Dorsolateral prefrontal cortex (tissue), 122 donors: ENCODE measurements at places on chromosomes 1 and 21. TPM values are rescaled to one million over a fixed set of nuclear protein-coding genes. Genes with fewer than 3 reads are reported as not detected.
A peak's percentile ranks its signal among the peaks of the same experiment; 100 is the strongest.

Gene USP21
- 32.5 TPM for total RNA-seq

Gene PRAMEF26
- not detected for total RNA-seq

Gene CNTN2
- total RNA-seq: 299 TPM

Gene CD1E
- total RNA-seq: not detected

Gene AIRE
- 2.3 TPM for total RNA-seq

Gene HES4
- total RNA-seq: 27.9 TPM

Gene FTCD
- total RNA-seq: 17.9 TPM

Gene RNU1-4
- 6,648 TPM for total RNA-seq

DNA sequence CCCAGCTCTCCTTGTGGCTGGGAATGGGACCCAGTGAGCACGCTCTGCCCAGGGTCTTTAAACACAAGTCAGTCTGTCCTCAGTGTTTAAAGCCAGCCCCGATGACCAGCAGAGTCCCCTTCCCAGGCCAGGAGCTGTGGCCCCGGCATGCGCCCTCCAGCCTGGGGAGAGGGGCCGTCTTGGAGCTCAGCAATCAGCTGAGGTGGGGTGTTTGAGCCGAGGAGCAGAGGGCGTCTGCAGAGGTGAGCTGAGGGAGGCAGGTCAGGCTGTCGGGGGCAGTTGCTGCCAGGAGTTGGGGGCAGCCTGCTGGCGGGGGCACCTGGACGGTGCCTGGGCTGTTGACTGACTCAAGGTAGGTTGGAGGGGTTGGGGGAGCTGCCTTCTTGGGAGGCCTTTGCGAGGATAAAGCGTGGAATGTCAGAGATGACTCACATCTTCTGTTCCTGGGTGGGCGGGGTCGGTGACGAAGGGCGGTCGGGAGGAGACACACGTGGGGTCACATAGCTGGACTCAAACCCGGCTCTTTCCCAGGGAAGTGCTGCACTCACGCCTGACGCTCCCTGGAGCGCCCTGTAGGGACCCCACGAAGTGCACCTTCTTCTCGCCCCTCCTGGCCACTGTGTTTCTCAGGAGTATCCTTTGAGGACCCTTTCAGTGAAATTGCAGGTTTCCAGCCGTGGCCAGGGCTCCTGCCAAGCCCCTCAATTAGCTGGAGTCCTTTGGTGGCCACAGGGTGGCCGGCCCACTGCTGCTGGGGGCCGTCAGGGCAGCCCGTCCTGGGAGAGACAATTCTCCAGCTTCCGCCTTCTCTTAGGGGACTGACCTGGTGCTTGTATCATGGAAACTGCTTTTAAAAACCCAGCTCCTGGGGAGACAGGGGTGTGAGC lies 86.2 kb downstream of the SIK1 start:
- DNase-seq: no peak

DNA sequence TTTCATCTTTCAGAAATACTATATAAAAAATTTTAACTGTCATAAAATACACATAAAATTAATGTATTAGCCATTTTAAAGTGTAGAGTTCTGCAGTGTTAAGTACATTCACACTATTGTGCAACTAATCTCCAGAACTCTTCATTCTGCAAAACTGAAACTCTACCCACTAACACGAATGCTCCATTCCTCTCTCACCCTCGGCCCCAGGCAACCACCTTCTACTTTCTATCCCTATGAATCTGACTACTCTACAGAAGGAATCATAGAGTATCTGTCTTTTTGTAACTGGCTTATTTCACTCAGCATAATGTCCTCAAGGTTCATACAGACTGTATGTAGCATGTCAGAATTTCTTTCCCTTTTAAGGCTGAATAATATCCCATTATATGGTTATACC lies 43.4 kb downstream of the LTN1 start:
- DNase-seq: no peak

DNA sequence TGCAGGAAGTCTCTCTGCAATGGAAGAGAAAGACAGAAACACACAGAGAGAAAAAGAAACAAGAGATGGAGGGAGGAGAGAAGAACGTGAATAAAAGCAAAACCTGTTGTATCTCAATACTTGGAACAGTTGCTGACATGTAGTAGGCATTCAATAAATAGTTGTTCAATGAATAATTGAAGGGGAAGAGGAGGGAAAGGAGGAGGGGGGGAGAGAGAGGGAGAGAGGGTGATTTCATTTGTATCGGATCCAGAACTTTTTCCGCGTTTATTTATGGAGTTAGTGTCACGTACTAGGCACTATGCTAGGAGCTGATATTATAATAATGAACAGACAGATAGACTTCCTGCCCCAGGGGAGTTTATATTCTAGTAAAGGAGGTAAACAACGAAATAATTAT lies 144.1 kb downstream of the OMA1 start:
- DNase-seq: no peak

- no peak for DNase-seq
Observed at GRCh38 chr1:89279011-89279466, 6.4 kb upstream of the GBP5 start.

GRCh38 chr1:41504114-41505035 lies 19.9 kb upstream of the EDN2 start:
- no peak for DNase-seq

DNA sequence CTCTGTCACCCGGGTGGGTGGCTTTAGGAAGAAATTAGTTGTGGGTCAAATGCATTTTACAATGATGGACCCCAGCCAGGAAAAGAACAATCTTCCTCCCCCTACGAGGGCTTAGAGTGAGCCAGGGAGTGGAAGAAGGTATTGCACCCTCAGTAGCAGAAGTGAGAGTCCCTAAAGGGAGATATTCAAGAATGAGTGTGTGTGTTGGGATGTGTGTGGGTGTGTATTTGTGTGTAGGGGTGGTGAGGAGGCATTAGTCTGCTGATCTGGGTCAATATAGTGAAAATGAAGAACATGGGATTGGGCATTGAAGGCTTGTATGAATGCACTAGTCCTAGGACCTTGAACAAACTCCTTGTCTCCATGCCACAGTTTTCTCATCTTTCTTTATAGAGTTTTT lies 85.2 kb upstream of the RUNX1 start:
- no peak for DNase-seq

GRCh38 chr1:76381450-76382097 lies 307.0 kb downstream of the ST6GALNAC3 start:
- DNase-seq: no peak

- no peak for DNase-seq
Observed at GRCh38 chr1:61334718-61335589, 252.6 kb downstream of the NFIA start.

GRCh38 chr1:9653491-9654050 lies 2.0 kb downstream of the PIK3CD start:
- DNase-seq: no peak

- DNase-seq: no peak
Observed at GRCh38 chr1:115690972-115691371, 49.2 kb downstream of the VANGL1 start.

DNA sequence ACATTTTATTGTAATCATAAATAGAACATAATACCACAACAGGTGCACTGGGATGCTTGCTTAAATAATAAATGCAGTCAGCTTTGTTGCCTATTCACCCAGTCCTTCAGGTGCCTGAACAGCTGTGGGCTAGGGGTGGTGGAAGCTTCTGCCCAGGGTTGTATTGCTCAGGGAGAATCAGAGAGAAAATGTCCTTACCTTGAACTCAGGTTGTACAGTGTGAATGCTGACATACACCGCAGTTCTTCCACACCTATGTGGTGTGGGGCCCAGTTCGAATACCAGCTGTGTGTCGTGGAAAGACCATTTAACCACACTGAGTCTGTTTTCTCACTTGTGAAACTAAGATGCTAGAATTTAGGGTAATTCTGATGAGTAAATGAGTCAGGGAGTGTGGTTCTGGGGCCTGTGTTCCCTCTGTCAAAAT lies 115.7 kb upstream of the ATP1A1 start:
- DNase-seq: no peak

DNA sequence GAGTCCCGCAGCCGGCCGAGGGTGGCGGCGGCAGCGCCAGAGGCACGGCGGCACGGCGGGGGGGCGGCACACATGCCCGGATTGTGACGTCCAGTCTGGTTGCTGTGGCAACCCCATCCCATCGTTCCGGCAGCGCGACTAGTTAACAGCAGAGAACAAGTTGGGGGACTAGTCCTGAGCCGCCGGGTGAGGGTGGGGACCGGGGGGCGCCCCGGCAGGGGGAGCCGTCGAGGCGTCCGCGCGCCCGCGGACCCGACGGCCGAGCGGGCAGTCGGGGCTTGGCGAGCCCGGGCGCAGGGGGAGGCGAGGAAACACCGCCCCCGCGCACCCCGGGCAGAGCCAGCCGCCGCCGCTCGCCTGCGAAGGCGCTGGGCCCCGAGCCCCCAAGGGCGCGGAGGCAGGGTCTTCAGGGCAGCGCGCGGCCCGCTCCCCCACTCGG lies at the start of gene CHD5:
TSS of gene CHD5 (minus strand) at position 54 of the 439 bp plus-strand sequence. CDS start 298 bp downstream, outside the sequence.
- no peak for DNase-seq

DNA sequence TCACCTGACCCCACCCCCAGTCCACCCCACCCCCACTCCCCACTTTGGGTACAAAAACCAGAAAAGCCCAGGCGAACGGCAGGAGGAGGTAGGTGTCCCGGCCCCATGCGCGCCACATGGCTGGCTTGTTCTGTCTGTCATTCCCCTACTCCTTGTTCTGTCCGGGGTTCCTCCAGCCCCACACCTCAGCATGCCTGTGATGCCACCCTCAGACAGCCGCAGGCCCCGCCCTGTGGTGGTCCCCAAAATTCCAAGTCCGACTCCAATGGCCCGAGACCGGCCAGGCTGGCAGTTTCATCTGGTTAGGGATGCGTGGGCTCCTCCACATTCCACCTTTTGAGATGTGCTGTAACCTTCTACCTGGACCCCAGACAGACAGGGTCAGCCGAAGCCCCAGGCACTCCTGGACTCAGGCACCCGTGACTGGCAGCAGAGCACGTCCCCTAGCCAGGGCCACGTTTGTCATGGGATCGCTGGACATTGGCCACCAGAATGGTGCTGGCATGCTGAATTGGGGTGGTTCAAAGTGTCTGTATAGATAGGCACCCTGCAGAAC lies 94.4 kb downstream of the WDR4 start:
- DNase-seq: no peak

GRCh38 chr1:225897595-225898514 lies 8.9 kb upstream of the LEFTY1 start:
- no peak for DNase-seq

DNA sequence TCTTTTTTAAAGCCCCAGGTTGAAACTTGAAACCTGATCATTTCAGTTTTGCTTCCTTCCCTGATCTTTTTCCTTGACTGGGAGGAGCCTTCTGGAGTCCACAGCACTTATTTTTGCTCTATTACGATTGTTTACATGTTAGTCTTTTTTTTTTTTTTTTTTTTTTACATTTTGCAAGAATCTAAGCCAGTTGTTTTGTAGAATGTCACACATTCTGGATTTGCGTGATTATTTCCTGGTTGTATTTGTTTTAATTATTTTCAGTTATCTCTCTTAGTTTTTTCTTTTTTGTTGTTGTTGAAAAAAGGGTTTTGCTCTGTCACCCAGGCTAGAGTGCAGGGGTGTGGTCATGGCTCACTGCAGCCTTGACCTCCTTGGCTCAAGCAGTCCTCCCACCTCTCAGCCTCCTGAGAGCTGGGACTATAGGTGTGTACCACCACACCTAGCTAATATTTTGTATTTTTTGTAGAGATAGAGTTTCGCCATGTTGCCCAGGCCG lies 32.8 kb downstream of the OSBPL9 start:
- DNase-seq: no peak

GRCh38 chr1:30242168-30242567 lies 481.2 kb downstream of the MATN1 start:
- DNase-seq: no peak

GRCh38 chr1:180033390-180033789 lies 78.8 kb downstream of the CEP350 start:
- DNase-seq: no peak

DNA sequence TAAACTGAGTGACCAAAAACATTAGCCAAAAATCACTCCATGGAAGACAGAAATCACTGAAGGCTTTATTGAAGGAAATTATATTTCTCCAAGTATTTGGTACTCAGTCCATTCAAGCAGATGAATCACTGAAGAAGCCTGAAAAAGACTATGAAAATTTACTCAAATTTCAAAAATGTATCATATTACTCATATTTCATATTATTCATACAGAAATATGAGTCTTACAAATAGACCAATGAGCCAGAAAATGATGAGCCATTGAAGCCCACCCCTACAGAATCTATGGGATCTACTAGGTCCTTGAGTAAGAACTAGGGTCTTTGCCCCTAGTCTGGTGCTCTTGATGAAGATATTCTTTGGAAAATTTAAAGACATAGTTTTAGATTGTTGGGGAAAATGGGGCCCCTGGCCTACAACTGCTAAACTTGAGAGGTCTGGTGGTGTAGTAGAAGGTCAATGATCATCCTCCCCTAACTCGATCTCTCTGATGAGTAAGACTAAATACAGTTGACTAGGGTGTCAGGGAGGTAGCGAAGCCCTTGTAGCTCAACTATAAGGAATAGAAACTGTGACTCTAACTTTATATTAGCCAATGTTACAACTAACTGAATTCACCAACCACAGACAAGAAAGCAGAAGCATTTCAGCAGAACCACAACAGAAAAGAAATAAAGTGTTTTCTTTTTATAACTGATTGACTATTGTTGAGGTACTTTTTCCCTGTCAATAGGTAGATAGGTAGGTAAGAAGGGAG lies 81.0 kb downstream of the NOTCH2 start:
- DNase-seq: no peak

DNA sequence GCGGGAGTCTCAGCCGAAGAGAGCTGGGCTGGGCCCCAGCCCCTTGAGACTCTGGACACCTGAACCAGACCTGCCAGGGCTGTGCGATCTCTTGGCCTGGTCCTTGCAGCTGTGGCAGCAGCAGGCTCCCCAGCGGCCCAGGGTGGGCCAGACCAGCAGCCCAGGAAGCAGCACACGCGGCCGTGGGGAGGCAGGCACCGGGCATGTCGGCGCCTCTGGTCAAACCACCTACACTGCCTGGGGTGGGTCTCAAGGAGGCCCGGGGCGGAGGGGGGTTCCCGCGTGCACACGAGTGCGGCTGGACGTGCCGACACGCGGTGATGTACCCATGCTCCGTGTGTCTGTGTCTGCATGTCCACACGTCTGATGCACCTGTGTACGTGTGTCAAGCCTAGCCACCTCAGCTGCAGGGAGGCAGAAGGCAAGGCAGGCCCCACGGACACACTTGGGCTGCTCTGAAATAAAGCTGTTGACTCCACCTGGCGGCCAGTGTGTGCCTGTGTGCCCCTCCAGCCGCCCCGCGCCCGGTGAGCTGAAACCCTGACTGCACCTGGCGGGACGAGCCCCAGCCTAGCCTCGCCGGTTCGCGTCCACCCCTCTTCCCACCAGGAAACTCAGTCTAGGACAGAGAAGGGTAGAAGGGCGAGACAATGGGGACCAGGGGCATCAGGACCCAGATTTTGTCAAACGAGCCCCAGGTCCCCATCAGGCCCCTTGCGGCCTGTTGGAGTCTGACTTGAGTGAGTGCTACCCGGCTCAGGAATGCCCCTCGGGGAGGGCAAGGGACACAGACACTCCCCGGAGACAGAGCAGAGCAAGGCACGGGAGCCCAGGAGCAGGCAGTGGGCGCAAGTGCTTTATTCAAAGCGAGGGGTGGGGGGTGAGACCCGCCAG lies 11.6 kb downstream of the SCNN1D start:
- peak; percentile 70 for DNase-seq

- DNase-seq: no peak
Observed at GRCh38 chr1:53346814-53347176, 18.9 kb upstream of the LRP8 start.

- DNase-seq: no peak
Observed at GRCh38 chr1:193240609-193241008, 54.2 kb upstream of the B3GALT2 start.

- no peak for DNase-seq
Observed at GRCh38 chr1:112472142-112472541, 36.6 kb upstream of the WNT2B start.
